ENCODE measurements at places on chromosomes 3 and 15. TPM values are rescaled to one million over a fixed set of nuclear protein-coding genes. Genes with fewer than 3 reads are reported as not detected.

Gene UBE2Q2
- 22.6 TPM for polyA plus RNA-seq

Gene ATR
- 9.5 TPM for polyA plus RNA-seq

Gene PLA2G4D
- polyA plus RNA-seq = not detected

Gene LRRK1
- 6.5 TPM for polyA plus RNA-seq

Gene SIDT1
- polyA plus RNA-seq = 0.34 TPM

Gene FAM3D
- not detected for polyA plus RNA-seq

Gene PODXL2
- 8.9 TPM for polyA plus RNA-seq

Gene PTH1R
- 9.4 TPM for polyA plus RNA-seq

Gene SLC27A2
- polyA plus RNA-seq = 0.82 TPM

Gene NRROS
- polyA plus RNA-seq = 2.9 TPM

Gene SCN5A
- polyA plus RNA-seq = 0.67 TPM

Gene ARHGAP11A
- polyA plus RNA-seq = 0.84 TPM

Gene SUMF1
- polyA plus RNA-seq = 17.6 TPM

Gene ARL14
- not detected for polyA plus RNA-seq

Gene ESYT3
- polyA plus RNA-seq = 0.53 TPM

Gene GCNT3
- 0.57 TPM for polyA plus RNA-seq

Gene ALPK3
- 0.62 TPM for polyA plus RNA-seq

Gene CCNB2
- polyA plus RNA-seq = 2.5 TPM

Gene CYP8B1
- not detected for polyA plus RNA-seq

All from ovary (tissue), 10 donors.